ENCODE measurements at places on chromosomes 5 and 9.

DNA sequence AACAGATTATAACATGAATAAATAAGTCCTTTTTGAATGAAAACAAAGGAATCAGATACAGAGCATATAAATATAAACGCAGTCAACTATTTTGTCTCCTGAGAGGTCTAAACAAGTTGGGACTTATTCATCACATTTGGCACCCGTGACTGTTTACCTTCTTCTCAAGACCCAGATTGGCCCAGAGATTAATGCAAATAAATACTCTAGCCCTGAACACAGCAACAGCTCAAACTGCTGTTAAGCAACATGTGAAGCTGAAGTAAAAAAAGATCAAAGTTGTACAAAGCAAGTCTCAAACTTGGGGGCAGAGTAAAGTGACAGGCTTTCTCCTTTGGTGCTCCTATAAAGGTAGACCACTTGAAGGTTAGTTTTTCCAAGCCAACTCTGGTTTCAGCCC lies 95.0 kb upstream of the NR5A1 start:
- no peak for DNase-seq

- no peak for DNase-seq
These were observed 30.1 kb upstream of the SLC12A2 start for GRCh38 chr5:128053291-128053954.

- no peak for DNase-seq
These were observed 484.6 kb downstream of the SPATA31A7 start for GRCh38 chr9:61674465-61674864.

GRCh38 chr9:98885575-98886295 lies 58.0 kb upstream of the COL15A1 start:
- no peak for DNase-seq

- no peak for DNase-seq
These were observed 387.4 kb downstream of the CETN3 start for GRCh38 chr5:90022002-90022710.

GRCh38 chr9:18501949-18502348 lies 28.0 kb downstream of the ADAMTSL1 start:
- DNase-seq, result no peak

DNA sequence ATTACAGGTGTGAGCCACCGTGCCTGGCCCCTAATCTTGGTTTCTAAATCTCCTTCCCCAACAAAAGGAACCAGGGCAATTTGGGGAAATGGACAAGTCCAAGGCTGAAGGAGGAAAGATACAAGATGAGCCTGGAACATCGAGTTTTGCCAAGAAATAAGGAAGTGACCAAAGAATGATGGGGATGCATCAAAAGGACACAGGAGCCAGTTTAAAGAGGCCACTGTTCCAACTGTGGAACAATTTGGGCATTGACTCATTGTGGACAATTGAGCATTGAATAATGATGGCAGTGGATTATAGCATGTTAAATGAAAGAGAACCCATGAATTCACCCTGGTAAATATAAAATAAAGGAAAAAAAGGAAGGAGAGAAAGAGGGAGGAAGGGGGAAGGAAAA lies 47.5 kb downstream of the DUSP1 start:
- DNase-seq, result no peak

GRCh38 chr5:78320401-78320800 lies 25.9 kb upstream of the AP3B1 start:
- no peak for DNase-seq

DNA sequence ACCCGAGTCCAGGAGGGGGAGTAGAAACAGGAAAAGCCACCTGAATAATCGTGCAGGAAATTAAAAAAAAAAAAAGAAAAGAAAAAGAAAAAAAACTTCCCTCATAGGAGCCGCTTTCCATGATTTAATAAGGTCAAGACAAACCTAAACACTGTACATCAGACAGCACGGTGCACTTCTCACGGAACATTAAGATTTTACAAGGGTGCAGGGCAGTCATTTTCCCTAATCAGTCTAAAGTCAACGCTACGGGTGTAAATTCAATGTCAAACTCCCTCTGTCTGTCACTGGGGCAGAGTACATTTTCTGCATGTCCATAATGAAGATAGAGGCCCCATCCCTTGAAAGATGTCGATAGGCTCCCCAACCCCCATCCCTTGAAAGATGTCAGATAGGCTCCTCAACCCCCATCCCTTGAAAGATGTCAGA lies 139.7 kb downstream of the TSSK1B start:
- DNase-seq, result no peak
